ENCODE measurements at places on chromosomes 3 and 15. TPM values are rescaled to one million over a fixed set of nuclear protein-coding genes. Genes with fewer than 3 reads are reported as not detected.

DNA sequence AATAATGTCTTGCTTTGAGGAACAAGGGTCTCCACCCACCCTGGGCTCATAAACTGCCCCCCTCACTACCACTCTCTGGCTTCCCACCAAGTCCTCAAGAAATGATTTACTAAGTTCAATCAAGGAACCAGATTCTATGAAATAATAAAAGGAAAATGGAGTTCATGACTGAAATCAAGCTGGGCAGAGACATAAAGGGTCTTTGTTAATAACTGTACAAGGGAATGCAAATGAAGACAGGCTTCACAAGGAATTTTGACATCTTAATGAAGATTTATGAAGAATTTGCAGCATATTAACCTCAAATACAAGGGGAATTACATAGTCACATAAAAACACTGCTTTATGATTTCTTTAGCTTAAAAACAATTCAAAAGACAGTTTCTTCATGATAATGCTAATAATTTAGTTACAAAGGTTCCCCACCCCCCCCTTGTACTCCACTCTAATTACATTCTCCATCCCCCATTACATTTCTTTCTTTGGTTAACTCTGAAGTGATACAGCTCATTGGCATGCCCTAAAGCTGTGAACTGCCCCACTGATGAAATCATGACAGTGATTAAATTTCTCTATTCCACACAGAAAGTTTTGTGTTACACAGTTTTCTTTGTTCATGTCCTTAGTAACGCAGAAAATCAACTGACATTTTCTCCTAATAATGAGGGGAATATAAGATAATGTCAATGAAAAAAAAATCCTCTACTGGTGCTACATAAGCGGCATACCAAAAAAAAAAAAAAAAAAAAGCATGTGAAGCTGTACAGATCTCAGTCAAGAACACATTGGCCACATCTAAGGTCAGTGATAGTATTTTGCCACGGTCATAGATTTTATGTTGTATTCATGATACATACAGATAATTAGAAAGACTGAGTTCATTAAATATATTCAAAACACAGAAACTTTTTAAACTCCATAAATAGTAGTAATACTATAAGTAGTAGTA, 54.4 kb downstream of the WWTR1 start:
- no peak for DNase-seq

DNA sequence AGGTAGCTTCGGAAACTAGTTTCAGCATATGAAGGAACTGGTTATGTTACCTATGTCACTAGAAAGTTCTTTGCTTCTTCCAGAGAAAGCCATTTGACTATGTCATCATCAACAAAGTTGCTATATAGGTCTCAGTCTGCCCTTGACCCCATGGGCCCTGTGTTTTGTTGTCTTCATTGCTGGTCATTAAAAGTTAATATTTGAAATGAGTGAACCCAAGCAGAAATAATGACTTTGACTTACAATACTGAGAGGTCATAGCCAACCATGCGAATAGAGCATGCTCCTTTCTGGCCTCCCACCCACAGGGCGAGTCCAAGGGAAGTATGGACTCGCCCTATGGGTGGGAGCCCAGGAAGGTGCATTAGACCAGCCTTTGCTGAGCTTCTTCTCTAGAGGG, 40.9 kb downstream of the APH1B start:
- DNase-seq = no peak

- no peak for DNase-seq
Observed at GRCh38 chr3:25508901-25509300, 80.8 kb downstream of the RARB start.

DNA sequence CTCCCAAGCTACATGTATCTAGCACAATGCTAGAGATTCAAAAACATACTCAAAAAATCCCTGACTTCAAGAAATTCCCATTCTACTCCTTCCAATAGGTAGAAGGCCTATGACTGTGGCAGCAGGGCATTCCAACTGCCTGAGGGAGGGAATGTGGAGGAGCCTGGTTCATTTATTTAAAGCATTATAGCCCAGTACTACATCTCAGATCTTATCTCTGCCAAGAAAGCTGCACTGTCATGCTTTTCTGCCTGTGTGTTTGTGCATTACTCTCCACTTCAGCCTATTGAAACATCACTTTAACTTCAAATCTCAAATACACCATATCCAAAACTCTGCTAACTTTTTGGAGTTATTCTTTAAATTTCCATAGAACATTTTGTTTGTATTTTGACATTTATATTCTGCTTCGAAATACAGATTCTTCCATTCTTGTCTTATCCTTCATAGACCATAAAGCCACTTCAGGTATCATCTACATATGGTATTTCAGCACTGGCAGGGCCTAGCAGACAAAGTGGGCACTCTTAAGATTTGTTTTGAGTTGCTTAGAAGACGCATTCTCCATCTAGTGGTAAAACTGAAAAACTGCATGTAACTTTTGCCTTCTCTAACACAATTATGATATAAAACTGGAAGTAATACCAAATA, 59.1 kb upstream of the NEDD4 start:
- no peak for DNase-seq

DNA sequence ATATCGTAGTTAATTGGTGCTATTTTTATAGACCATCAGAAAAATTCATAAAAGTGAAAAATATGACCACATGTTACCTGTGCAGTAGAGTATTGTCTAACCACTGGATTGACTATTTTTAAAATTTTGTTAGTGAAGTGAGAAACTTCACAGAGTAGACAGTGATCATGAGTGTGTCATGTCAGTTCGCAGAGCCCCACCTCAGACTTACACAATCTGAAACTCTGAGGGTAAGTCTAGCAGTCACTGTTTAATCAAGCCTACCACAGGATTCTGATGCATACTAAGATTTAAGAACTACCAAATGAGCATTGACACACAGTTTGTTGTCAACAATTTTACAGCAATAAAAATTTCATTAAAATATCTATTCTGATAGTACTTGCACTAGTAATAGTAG, 552.9 kb upstream of the SUCLG2 start:
- no peak for DNase-seq

GRCh38 chr3:46574243-46574646, 8.1 kb upstream of the LRRC2 start:
- DNase-seq = no peak

GRCh38 chr15:93985176-93985575, 246.2 kb upstream of the MCTP2 start:
- DNase-seq = no peak

DNA sequence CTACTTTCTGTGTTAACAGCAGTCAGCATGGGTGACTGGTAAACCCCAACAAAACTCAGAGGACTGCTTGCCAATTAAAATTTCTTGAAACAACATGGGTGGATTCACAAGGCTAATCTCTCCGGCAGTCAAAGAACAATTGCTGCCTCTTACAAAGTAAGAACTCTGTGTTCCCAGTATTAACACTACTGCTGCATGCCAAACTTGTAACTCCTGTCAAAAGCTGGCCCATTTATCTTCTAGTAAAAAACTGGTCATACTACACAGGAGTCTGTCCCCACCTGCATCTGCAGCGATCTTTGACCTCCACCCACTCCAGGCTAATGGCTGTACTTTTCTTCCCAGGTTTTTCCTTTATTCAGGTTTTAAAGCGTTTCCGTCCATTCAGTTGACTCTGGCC, 8.7 kb upstream of the ZNF589 start:
- no peak for DNase-seq

DNA sequence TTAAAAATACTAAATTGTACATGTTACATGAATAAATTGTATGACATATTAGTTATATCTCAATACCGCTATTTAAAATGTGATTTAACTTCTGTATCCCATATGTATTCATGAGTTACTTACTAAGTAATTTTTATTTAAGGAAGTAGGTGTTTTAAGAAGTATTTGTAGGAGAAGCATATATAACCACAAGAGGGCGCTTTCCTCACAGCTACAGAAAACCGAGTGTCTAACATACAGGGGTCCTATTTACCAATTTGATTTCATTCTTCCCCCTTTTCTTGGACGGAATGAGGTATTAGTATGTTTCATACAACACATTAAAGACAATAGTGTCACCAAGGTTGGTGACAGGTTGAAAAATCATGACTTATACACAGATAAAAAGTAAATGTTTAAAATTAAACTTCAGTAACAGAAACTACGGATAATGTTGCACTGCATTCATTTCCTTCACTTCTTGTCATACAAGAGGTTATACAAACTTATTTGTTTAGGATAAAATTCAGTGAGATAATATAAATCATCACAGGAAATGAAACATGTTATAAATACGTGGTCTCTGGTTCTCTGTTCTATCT, 253.6 kb downstream of the MAGI1 start:
- peak; percentile 13 for DNase-seq

- DNase-seq = peak; percentile 52
Observed at GRCh38 chr3:195885036-195885891, 23.1 kb downstream of the TNK2 start.

DNA sequence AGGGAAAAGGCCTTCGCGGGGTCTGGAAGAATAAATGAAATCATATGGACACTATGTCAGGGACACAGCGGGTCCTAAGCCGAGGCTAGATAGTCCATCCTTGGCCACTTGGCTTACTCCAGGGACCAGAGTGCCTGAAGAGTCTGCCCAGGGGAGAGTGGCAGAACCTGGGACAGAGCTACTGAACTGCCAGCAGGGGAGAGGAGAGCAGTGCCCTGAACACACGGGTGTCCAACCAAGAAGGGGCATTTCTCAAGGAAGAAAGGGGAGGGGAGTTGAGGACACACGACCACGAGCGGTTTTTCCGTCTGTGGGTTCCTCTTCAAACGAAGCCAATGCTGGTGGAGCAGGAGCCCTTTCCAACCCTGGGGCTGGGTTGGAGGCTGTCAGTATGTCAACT, 1.0 kb downstream of the ACAN start:
- DNase-seq = no peak

DNA sequence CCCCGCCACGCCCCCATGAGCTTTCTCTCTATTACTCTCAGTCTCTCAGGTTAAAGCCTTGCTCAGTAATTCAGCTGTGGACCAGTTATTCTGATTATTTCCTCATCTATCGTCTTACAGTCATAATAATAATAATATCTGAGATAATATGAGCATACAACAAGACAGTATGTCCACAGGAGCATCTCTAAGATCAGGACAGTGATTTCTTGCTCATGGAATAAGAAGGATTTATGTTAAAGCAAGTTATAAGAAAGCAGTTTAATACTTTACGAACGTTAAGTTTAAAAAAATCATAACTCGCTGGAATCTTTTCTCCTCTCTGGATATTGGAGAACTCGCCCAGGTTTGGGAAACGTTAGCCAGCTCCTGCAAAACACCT, 643 bp upstream of the LMCD1 start:
- no peak for DNase-seq

DNA sequence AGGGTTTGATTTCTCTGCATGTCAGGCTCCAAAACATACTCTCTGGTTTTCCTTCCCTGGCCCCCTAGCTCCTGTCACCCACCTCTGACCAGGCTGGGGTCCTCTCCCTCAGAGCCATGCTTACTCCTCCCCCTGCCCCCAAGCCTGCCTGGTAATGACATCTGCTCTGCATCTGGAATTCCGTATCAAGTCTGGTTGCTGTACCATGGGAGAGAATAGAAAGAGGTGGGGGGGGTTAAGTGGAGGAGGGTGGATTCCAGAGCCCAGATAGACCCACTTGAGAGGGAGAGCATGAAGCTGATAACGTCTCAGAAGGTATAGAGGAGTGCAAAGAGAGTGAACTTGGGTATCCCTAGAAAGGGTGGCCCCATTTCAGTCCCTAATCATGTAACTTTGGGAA, 4.2 kb downstream of the IGDCC4 start:
- DNase-seq = no peak

DNA sequence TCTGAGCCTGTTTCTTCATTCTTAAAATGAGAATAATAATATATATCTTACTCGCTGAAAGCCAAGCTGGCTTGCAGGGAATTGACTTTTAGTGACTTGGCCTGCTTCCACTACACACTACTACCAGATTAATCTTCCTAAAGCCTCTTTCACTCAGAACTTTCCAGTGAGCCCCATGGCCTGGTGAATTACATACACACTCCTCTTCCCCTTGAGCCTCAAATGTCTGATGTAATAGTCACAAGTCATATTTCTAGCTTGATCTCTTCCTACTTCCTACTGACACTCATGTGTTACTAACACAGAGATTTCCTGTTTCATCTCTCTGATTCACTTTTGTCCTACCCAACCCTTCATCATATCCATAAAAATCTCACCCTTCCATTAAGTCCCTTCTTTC, 82.7 kb upstream of the SOX2 start:
- no peak for DNase-seq

DNA sequence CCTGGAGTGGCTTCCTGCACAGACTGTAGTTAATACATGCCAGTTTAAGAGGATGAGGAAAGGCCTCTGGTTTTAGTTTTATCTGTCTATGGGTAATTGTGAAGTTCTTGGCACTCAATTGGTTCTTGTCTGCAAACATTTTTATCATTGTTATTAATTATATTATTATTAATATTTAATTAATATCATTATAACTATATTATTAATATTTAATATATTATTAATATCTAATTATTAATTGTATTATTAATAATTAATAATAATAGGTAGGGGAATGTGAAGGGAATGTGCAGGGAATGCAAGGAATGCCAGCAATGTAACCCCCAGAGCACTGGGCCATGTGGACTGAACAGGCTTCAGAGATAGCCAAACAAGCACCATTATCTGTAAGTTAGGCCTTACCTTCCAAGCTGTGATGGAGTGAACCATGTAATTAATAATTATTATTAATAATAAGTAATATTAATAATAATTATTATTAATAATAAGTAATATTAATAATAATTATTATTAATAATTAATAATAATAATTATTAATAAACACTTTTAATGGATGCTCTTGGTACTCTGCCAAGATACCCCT, 79.8 kb upstream of the NMNAT3 start:
- DNase-seq = no peak

- DNase-seq = no peak
Observed at GRCh38 chr3:492586-493316, 296.2 kb downstream of the CHL1 start.

DNA sequence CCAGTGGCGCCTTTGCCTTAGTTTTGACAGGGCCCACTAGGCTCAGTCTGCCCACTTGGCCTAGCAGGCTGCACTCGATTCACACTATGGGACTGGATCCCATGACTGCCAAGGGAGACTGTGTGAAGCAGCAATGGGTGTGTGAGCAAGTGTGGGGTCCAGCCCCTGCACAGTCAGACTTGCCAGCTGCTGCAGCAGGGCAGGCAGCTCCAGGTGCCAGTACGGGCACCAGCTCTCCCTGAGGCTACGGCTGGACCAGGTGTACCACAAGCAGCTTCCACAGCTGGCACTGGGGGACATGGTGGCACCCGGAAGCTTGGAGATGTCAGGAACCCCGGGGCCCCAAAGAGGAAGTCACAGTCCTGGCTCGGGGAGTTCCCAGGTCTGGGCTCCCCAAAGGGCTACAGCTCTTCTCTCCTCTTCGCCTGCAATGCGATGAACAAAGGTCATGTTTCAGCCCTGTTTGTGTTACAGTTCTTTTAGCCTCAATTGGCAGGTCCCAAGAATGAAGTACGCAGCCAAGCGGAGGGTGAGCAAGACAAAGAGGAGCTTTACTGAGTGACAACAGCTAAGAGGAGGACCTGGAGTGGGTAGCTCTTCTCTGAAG, 67.1 kb downstream of the PIK3CB start:
- DNase-seq = no peak

LRRC3B gene
- total RNA-seq = 0.12 TPM

USP13 gene
- 139 TPM for total RNA-seq

P3H2 gene
- total RNA-seq = 4.3 TPM

OR5K2 gene
- total RNA-seq = not detected

AGBL1 gene
- total RNA-seq = not detected

SIDT1 gene
- 2.1 TPM for total RNA-seq

HRG gene
- total RNA-seq = not detected

POMGNT2 gene
- total RNA-seq = 16.5 TPM

TAGLN3 gene
- total RNA-seq = 0.58 TPM

All from heart right ventricle (tissue), 16 donors.